ENCODE measurements at places on chromosomes 11 and 22.

GRCh38 chr22:38842512-38843200, 1.2 kb downstream of the NPTXR start:
- no peak for DNase-seq

DNA sequence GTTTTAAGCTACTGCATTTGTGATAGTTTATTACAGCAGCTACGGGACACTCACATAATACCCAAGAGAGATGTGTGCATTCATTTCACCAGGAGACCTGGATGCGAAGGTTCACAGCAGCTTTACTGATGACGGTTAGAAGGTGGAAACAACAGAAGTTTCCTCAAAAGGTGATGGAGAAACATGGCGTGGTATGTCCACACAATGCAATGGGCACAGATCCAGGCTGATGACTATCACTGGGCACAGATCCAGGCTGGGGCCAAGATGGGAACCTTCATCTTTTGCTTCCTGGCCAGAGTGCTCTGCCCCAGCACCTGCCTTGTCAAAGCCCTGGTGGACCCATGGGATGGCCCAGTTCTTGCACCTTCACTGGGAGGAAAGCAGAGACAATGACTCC, 30.6 kb upstream of the RFPL3 start:
- no peak for DNase-seq

DNA sequence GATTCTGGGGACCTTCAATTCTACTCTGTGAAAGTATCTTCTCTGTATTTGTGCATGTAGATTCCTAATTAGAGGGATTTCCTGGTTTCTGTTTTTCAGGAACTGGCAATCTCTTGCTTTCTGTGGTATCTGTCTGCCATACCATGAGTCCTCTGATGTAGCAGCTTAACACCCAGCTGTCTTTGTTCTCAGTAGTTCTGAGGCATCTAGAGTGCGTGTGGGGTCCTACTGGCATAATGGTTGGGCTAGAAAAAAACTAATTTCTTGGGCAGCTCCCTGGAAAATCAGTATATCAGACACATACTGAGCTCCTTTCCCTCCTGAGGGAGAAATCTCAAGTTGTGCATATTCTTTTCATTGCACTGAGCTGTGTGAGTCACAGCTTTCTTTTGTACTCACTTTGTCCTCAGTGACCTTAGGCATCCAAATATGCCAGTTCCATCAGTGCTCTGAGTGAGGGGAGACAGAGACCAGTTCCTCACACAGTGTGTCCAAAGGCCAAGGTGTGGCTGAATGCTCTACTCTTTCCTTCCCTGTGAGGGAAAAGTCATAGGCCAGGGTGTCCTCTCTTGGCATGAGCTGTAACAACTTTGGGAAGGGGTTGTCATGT, 35.5 kb upstream of the SLC22A24 start:
- no peak for DNase-seq

DNA sequence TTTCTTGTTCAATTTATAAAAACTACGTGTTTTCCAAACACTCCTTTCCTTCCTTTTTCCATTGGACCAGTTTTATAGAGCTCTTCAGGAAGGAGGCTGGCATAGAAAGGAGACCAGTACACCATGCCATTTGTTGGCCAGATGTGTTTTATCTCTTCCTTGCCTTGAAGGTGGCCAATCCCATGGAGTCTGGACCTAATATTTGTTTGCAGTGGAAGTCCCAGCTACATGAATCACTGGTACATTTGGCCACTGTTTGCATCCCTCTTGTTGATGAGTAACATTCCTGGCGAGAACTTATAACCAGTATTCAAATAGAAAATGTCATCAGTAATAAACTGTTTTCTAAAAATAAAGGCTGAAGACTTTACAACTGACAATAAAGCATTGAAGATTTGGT, 110.2 kb downstream of the ANO3 start:
- no peak for DNase-seq

- no peak for DNase-seq
Measured at GRCh38 chr22:50074056-50074455, 11.2 kb downstream of the MLC1 start.

DNA sequence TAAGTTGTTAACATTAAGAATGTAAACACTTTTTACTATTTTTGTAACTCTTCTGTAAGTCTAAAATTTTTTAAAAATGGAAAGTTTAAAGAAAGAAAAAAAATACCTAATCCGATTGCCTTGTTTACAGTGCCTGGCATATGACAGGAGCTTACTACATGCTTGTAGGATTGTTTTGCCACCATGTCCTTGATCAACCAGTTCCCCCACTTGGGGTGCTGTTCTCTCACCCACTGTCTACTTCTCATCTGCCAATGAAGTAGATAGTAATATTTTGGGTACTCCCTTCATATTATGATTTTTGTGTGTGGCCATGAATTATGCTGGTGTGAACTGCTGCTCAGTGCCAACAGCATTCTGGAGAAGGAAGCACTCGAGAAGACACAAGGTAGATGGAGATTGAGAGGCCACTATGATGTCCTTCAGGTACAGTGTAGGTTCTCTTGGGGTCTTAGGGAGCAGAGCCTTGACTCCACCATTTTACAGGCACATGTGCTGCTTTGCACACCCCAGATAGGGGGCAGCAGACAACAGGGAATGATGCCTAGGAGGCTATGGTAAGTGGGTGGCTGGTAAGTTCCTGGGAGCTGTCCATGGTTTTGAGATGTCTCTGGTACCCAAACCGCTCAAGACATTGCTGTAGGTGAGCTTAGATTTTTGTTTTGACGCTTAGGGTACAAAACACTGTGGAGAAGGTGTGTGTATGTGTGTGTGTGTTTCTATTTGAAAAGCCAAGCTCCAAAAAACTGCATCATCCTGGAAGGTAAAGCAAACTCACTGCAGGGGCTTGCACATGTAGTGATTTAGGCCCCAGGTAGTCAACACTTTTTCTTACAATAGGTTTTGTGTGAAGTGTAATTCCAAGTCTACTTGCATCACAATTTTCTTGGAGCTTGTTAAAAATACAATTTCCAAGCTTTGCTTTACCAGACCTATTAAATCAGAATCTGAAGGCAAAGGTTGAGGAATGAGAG, 494.5 kb upstream of the LARGE1 start:
- DNase-seq, result no peak

GRCh38 chr11:121099885-121100284, 1.2 kb upstream of the TECTA start:
- no peak for DNase-seq

All from stimulated activated CD4-positive, alpha-beta T cell treated with anti-CD3 and anti-CD28 coated beads, Interleukin-15, amount 100 ng/mL, for 1 hour (primary cell).